A375 (cell line): ENCODE measurements at places on chromosomes 1 and 21. TPM values are rescaled to one million over a fixed set of nuclear protein-coding genes. Genes with fewer than 3 reads are reported as not detected.

The SPATA46 gene
- not detected in 2 replicates for total RNA-seq

The TFF3 gene
- total RNA-seq = 0.40 and 2.5 TPM in 2 replicates

The RIMS3 gene
- total RNA-seq = 0.11 and 0.45 TPM in 2 replicates

The BSND gene
- not detected in 2 replicates for total RNA-seq

The PADI4 gene
- total RNA-seq = not detected in 2 replicates

The COL24A1 gene
- 0.04 and 0.08 TPM in 2 replicates for total RNA-seq

The KRTAP19-1 gene
- total RNA-seq = not detected in 2 replicates

The UTS2 gene
- not detected in 2 replicates for total RNA-seq

The LRRC71 gene
- not detected in 2 replicates for total RNA-seq

The RPTN gene
- not detected in 2 replicates for total RNA-seq

The ATP5PO gene
- 99.9 and 112 TPM in 2 replicates for total RNA-seq

The CYP4B1 gene
- not detected in 2 replicates for total RNA-seq

The NBPF4 gene
- not detected in 2 replicates for total RNA-seq

The CFHR4 gene
- not detected in 2 replicates for total RNA-seq

The KRTAP12-4 gene
- not detected in 2 replicates for total RNA-seq

The SERTAD4 gene
- 36.6 and 37.4 TPM in 2 replicates for total RNA-seq

The CHODL gene
- total RNA-seq = not detected in 2 replicates

The LCE1B gene
- total RNA-seq = not detected in 2 replicates

The KANK4 gene
- not detected in 2 replicates for total RNA-seq

The TDRD5 gene
- total RNA-seq = 0.04 and 0.40 TPM in 2 replicates

The CSF3R gene
- not detected in 2 replicates for total RNA-seq

The PROK1 gene
- not detected in 2 replicates for total RNA-seq

The CYB5RL gene
- 3.0 TPM in 2 replicates for total RNA-seq

The SLC25A34 gene
- 0.37 and 0.94 TPM in 2 replicates for total RNA-seq

The S100A7 gene
- total RNA-seq = not detected in 2 replicates

The EFNA3 gene
- 2.5 and 3.0 TPM in 2 replicates for total RNA-seq

The C4BPB gene
- not detected in 2 replicates for total RNA-seq

The SNX27 gene
- 24.4 and 25.7 TPM in 2 replicates for total RNA-seq

The CELA2A gene
- not detected in 2 replicates for total RNA-seq

The TLCD4 gene
- 1.2 TPM in 2 replicates for total RNA-seq
